Glutamatergic neuron (in vitro differentiated cells): ENCODE measurements at places on chromosomes 3 and 15. TPM values are rescaled to one million over a fixed set of nuclear protein-coding genes. Genes with fewer than 3 reads are reported as not detected.

EIF2B5 gene
- 41.6 TPM for total RNA-seq

NCEH1 gene
- total RNA-seq: 1.5 TPM

PLA2G4E gene
- 1.0 TPM for total RNA-seq

SAXO2 gene
- total RNA-seq: 0.20 TPM

PPP1R14D gene
- total RNA-seq: not detected

SI gene
- total RNA-seq: not detected

PLIN1 gene
- total RNA-seq: not detected

ADIPOQ gene
- 0.15 TPM for total RNA-seq

ATP13A5 gene
- not detected for total RNA-seq

LRRC49 gene
- 28.6 TPM for total RNA-seq

SMCO1 gene
- total RNA-seq: not detected

STRIT1 gene
- total RNA-seq: not detected

KNG1 gene
- total RNA-seq: not detected

PRKAR2A gene
- total RNA-seq: 55.5 TPM

HCLS1 gene
- total RNA-seq: not detected

GRIP2 gene
- total RNA-seq: 0.34 TPM

AADAC gene
- not detected for total RNA-seq

PLSCR4 gene
- not detected for total RNA-seq

RYR3 gene
- total RNA-seq: 7.4 TPM

CLDN16 gene
- total RNA-seq: not detected

CCK gene
- total RNA-seq: not detected

GOLGA6L10 gene
- total RNA-seq: 0.96 TPM

SLCO3A1 gene
- total RNA-seq: 27.9 TPM

SLC9C1 gene
- not detected for total RNA-seq

MYZAP gene
- not detected for total RNA-seq

SLC25A20 gene
- 24.3 TPM for total RNA-seq

PP2D1 gene
- total RNA-seq: not detected

GRAMD1C gene
- total RNA-seq: 2.1 TPM

SNTN gene
- not detected for total RNA-seq

UTS2B gene
- not detected for total RNA-seq

TNIK gene
- 1.5 TPM for total RNA-seq

CCR2 gene
- total RNA-seq: not detected

MME gene
- total RNA-seq: 6.6 TPM

NPAP1 gene
- total RNA-seq: 0.07 TPM

MB21D2 gene
- total RNA-seq: 42.5 TPM

IL17RE gene
- total RNA-seq: 3.9 TPM

NEK10 gene
- 1.5 TPM for total RNA-seq

SH3BP5 gene
- 25.3 TPM for total RNA-seq

SPINT1 gene
- total RNA-seq: 6.0 TPM

ZPLD1 gene
- total RNA-seq: not detected

VIPR1 gene
- not detected for total RNA-seq

DPPA2 gene
- total RNA-seq: 0.42 TPM

ALG1L2 gene
- total RNA-seq: 1.9 TPM

IMPG2 gene
- 2.4 TPM for total RNA-seq

AMOTL2 gene
- total RNA-seq: 38.1 TPM

MRPL46 gene
- 19.3 TPM for total RNA-seq

EIF4G1 gene
- total RNA-seq: 346 TPM

RTP1 gene
- total RNA-seq: not detected

FEZF2 gene
- 0.49 TPM for total RNA-seq

CPLX3 gene
- 0.32 TPM for total RNA-seq

GABRA5 gene
- 1.1 TPM for total RNA-seq

CILP gene
- total RNA-seq: 0.12 TPM

GABRB3 gene
- total RNA-seq: 287 TPM

TGM5 gene
- total RNA-seq: not detected

BDH1 gene
- total RNA-seq: 19.4 TPM

FSIP1 gene
- 1.5 TPM for total RNA-seq
